ENCODE measurements at places on chromosomes 2 and 18.

DNA sequence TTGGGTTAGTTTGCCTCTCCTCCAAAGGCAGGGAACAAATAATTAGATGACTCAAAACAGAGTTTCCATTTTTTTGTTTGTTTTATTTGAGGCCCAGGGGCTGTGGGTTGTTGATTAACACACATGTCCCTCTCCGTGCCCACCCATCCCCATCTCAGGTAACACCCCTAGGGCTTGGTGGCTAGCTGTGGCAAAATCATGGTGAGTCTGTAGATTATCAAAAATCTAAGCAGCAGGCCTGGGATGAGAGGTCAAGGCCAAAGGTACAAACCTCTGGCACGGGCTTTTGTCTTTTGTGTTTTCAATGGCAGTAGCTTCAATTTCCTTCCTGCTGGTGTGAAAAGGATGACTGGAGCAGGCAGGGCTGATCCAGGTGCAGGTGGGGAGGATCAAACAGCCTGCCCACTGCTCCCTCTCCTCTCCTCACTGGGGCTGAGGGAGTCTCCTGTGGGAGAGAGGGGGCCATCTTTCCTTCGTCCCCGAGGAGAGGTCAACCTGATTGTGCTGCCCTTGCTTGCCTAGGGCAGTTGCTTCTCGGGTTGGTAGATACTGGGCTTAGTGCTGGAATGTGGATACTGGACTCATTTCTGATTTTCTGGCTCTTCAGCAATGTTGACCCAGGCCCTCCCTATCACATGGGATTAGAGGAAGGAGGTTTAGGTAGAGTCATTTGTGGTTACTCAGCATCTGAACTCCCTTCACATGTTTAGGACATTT is 31.9 kb upstream of the EML4 start:
- no peak for DNase-seq

DNA sequence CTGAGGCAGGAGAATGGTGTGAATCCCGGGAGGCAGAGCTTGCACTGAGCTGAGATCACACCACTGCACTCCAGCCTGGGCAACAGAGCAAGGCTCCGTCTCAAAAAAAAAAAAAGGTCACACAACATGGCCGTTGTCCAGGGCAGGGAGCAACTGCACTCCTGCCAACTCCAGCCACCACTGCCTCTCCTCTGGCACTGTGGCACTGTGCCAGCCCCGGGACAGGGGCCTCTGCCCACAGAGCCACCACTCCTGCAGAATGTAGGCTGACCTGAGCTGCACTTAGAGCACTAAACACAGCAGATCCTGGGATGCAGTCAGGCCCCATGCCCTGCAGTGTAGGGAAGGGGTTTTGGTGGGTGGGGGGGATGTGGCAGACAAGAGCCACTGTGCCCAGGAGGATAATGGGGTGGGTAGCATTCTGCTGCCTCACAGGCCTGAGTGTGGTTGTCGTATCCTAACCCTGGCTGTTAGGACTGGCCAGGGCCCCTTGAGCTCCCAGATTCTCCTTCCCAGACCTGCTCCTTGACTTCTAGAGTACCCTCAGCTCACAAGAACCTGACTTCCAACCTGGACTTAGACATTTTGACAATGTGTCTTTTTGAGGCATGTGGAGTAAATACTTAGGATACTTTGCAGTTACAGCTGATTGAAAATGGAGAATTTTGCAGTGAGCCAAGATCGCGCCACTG is 69.4 kb upstream of the SH3RF3 start:
- no peak for DNase-seq

GRCh38 chr2:234001380-234002160 is 48.9 kb upstream of the SPP2 start:
- no peak for DNase-seq

DNA sequence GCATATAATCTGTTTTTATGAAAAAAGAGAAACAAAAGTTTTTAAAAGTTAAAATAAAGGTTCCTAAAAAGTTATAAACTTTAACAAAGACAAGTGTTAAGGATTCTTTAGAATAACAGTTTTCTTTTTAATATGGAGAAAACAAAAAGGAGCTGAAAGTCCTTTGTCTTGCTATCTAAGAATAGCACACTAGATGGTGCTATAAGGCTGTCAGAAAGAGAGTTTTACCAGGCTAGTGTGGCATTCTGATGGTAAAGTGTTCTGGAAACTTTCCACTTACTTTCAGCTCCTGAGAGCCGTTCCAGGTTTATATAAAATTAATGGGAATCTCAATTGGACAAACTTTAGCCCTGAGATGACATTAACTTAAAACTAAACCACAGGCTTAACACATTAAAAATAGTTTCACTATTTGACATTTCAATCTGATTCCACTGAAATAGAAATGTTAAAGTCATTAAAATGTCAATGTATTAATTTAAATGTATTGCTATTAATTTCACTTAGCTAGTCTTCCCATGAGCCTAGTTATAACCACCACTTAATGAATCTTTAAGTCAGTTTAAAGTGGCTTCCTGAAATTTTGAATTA is 3.7 kb downstream of the FBXO48 start:
- peak; percentile 60 for DNase-seq

- DNase-seq = no peak
Observed at GRCh38 chr2:175383286-175383685, 201.8 kb upstream of the ATP5MC3 start.

- no peak for DNase-seq
Observed at GRCh38 chr2:134583997-134584520, 134.7 kb downstream of the TMEM163 start.

- no peak for DNase-seq
Observed at GRCh38 chr2:113135317-113135716, 7.9 kb downstream of the IL1RN start.

DNA sequence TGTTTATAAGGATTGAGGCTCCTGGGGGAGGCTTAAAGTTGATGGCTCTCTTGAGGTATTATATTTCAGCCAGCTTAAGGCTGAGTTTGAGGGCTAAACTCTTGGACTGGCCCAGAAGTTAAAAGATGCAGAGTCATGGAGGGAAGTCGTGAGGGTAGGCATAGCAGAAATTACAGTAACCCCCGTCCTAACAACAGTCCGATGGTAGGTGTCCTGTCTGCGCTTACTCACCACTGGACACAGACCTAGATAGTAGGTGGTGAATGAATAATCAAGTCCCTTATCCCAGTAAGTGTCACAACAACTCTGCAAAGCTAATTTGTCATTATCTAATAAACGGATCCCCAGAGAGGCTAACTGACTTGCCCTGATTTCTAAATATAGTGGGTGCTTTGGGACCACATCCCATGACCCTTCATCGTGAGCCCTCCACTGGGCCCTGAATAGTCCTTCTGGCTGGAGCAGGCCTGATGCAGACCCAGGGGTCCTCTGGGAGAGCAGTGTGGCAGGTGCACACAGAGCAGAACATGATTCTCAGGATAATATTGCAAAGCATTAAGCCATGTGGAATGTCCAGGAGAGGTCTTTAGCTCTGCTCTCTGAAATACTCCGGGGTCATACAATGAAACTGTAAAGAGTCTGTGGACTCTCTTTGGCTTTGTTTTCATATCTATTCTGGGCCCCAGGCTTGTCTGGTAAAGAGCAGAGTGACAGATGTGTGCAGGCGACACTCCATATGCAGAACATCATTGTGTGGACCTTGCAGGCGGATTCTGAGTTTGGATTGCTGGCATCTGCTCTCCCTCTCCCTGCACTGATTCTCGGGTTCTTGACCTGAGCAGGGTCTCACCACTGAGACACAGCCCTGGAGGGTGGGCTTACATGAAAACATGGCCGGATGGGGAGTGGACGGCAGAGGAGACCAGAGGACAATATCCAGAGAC is 98.1 kb downstream of the RNF144A start:
- no peak for DNase-seq

DNA sequence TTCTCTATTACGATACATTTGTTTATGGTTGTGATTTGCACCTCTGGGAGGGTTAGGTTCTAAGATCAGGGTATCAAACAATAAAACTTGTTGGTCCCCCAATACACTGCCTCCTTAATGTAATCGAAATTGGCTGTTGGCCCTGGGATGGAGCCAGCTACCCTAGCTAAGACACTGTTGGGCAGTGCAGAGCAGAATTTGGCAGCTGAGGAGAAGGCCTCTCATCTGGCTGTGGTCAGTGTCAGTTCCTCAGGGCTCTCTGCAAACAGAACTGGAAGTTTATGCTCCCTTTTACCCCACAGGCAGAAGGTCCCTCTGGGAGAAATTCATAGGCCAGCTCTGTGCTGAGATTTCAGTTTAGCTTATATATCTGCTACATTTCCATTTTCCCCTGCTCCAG is 8.6 kb upstream of the HAAO start:
- no peak for DNase-seq

GRCh38 chr2:177763531-177764265 is 308.9 kb downstream of the PDE11A start:
- DNase-seq = peak; percentile 49

GRCh38 chr2:75030218-75031009 is 72.0 kb downstream of the POLE4 start:
- DNase-seq = no peak

- peak; percentile 30 for DNase-seq
Observed at GRCh38 chr2:160411167-160411566, 82.4 kb downstream of the RBMS1 start.

GRCh38 chr2:177733322-177733855 is 339.2 kb downstream of the PDE11A start:
- DNase-seq = no peak

DNA sequence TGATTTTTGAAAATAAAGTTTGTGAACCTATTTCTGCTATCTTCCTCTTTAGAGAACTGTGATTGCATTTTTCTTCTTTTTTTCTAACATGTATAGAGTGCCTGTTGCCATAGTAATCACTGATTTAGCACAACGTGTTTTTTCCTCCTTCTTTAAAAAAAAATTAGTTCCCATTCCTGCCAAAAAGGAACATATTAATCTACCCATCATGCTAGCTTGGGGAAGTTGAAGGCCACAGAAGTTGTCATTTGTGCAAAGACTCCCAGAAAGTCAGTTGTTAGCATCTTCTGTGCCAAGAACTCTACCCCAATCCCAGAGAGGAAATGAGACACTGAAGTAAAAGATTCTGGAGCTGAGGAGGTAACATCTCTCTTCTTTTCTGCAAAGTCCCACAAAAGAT is 57.3 kb downstream of the SLC8A1 start:
- DNase-seq = no peak

- no peak for DNase-seq
Observed at GRCh38 chr18:75538727-75539126, 111.2 kb upstream of the SMIM21 start.

DNA sequence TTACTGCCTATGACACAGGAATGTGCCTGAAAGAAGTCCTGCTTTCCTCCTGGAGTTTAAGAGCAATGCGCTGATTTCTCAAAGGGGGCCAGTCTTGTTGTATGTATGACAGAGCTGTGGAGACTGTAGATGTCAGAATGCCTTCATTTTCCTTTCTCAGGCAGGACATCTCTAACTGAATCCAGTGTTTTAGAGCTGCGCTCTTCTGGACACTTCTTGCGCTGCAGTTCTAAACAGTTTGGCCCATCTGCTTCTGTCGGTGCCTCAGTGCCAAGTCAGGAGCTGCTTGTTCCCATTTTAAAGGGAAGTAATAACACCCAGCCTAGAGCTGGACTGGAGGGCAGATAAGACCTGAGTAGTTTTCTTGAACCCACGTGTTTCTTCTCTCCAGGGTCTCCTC is 91.4 kb downstream of the ESCO1 start:
- no peak for DNase-seq

DNA sequence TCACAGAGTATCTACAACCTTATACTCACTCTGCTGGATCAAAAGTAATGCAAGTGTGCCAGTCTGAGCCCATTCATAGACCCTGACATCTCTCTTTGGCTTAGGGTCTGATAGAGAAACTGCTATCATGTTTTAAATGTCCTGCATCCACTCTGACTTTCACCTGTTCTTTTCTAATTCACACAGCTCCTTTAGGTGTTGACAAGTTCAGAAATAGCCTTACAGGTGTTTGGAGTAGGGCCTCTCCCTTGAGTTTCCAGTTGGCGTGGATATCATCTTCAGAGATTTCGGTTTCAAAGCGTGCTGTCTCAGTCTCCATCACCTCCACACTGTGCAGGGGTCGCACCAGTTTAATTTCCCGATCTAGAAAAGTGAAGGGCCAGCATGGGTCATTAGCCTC is 150.3 kb downstream of the PLEKHA3 start:
- no peak for DNase-seq

GRCh38 chr18:24534271-24534670 is 73.8 kb downstream of the HRH4 start:
- no peak for DNase-seq

DNA sequence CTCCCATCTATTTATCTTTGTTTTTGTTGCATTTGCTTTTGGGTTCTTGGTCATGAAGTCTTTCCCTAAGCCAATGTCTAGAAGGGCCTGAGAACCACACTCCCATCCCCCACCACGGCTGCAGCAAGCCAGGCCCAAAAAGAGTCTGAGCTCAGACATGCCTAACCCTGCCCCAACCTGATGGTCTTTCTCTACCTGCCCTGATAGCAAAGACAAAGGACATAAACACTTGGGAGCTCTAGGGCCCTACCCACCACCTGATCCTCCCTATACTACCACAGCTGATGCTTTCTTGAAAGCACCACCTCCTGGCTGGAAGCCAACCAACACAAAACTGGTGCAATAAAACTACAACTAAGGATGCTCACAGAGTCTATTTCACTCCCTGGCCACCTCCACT is 233.4 kb downstream of the WDR7 start:
- no peak for DNase-seq

DNA sequence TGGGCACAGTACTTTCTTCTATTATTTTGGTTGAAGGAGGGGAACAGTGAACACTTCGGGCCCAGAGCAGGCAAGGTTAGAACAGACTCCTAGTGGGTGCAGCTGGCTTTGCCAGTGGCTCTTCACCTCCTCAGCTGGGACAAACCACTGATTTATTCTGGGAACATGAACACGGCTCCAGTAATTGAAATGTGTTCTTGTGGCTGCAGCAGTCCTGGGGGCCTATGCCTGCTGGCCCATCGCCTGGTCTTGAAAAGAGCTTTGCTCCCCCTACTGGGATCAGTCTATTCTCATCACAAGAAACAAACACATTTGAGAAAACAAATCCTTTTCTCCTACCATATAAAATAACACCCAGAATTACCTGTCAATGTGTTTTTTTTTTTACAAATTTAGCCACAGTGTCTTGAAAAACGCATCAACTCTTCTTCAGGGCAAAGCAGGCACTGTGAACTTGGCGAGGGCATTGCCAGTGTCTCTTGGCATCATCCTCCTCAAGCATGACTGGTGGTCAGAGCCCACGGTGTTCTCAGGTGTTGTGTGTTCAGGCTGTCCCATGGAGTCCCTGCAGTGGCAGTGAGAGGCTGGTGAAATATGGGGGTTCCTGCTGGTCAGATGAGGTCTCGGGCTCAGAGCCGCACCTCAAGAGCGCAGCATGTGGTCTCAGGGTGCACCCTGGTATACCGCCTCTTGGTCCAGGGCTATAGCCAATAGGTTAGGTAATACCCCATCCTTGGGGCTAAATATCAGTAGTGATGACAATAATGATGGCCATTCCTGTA is 51.3 kb downstream of the RNF144A start:
- no peak for DNase-seq

- DNase-seq = no peak
Observed at GRCh38 chr2:161596148-161596547, 28.1 kb upstream of the SLC4A10 start.

DNA sequence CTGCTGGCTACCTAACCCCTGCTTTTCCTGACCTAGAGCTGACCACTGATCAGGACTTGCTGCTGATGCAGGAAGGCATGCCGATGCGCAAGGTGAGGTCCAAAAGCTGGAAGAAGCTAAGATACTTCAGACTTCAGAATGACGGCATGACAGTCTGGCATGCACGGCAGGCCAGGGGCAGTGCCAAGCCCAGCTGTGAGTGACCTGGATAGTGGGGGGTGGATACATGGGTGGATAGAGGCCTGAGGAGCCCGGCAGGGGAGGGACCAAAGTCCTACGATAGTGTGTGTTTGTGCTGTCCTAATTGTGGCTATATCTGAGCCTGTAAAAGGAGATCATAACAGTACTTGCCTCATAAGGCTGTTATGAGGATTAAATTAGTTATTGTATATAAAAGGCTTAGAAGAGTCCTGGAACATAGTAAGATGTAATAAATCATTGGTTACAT is 8.2 kb downstream of the PLCD4 start:
- DNase-seq = no peak

Measured in SW480 (cell line).